A549 treated with CpdA at 1 μM for 4 hours (cell line): ENCODE measurements at places on chromosomes 1 and 21. TPM values are rescaled to one million over a fixed set of nuclear protein-coding genes. Genes with fewer than 3 reads are reported as not detected.

AMY2A gene
- total RNA-seq = not detected in 5 replicates

CD1D gene
- 0.05 TPM in 1 of 5 replicates, not detected in the others for total RNA-seq

SLC25A34 gene
- total RNA-seq = 0.20 to 0.45 TPM (median 0.35 TPM) in 5 replicates

NDC1 gene
- 22.9 to 26.2 TPM (median 24.8 TPM) in 5 replicates for total RNA-seq

HCRTR1 gene
- 0.07 to 0.08 TPM in 2 of 5 replicates, not detected in the others for total RNA-seq

CHRNB2 gene
- 0.34 to 0.58 TPM (median 0.38 TPM) in 5 replicates for total RNA-seq

PAQR6 gene
- total RNA-seq = 2.9 to 5.1 TPM (median 3.0 TPM) in 5 replicates

CELF3 gene
- 0.08 TPM in 1 of 5 replicates, not detected in the others for total RNA-seq

TEDDM1 gene
- not detected in 5 replicates for total RNA-seq

RHCE gene
- 0.02 to 0.12 TPM in 2 of 5 replicates, not detected in the others for total RNA-seq

OR2L3 gene
- not detected in 5 replicates for total RNA-seq

APCS gene
- not detected in 5 replicates for total RNA-seq

CTH gene
- total RNA-seq = 1.3 to 1.9 TPM (median 1.7 TPM) in 5 replicates

MROH9 gene
- total RNA-seq = not detected in 5 replicates

ATP6V1G3 gene
- total RNA-seq = not detected in 5 replicates

LRP8 gene
- 37.8 to 49.7 TPM (median 46.0 TPM) in 5 replicates for total RNA-seq

COL24A1 gene
- 0.02 to 0.03 TPM in 2 of 5 replicates, not detected in the others for total RNA-seq

CNKSR1 gene
- total RNA-seq = 0.21 to 0.45 TPM (median 0.35 TPM) in 4 of 5 replicates, not detected in the other

EIF2D gene
- total RNA-seq = 32.8 to 37.8 TPM (median 36.2 TPM) in 5 replicates

OR2L2 gene
- total RNA-seq = 0.01 TPM in 1 of 5 replicates, not detected in the others

GATAD2B gene
- total RNA-seq = 7.6 to 14.9 TPM (median 8.5 TPM) in 5 replicates

CSF3R gene
- not detected in 5 replicates for total RNA-seq

DMRTA2 gene
- 0.13 to 0.29 TPM (median 0.24 TPM) in 5 replicates for total RNA-seq

SPRR2G gene
- total RNA-seq = not detected in 5 replicates

SLC1A7 gene
- 0.02 to 0.06 TPM in 2 of 5 replicates, not detected in the others for total RNA-seq

TPTE gene
- total RNA-seq = not detected in 5 replicates

LCE2B gene
- not detected in 5 replicates for total RNA-seq

TTC39A gene
- total RNA-seq = 0.79 to 1.9 TPM (median 1.5 TPM) in 5 replicates

ADAMTS5 gene
- total RNA-seq = not detected in 5 replicates

RGS16 gene
- 0.15 to 0.31 TPM (median 0.19 TPM) in 5 replicates for total RNA-seq

SLC45A1 gene
- 2.1 to 3.5 TPM (median 2.5 TPM) in 5 replicates for total RNA-seq

SAMSN1 gene
- total RNA-seq = not detected in 5 replicates

RNASEL gene
- 1.6 to 2.7 TPM (median 2.6 TPM) in 5 replicates for total RNA-seq

CR1L gene
- total RNA-seq = 0.71 TPM in 1 of 5 replicates, not detected in the others

TRPM2 gene
- 6.7 to 10.2 TPM (median 8.8 TPM) in 5 replicates for total RNA-seq

TRIM67 gene
- 0.16 to 0.28 TPM (median 0.21 TPM) in 5 replicates for total RNA-seq

S100A12 gene
- total RNA-seq = not detected in 5 replicates

SPRR1B gene
- not detected in 5 replicates for total RNA-seq

USH2A gene
- not detected in 5 replicates for total RNA-seq

HAO2 gene
- total RNA-seq = not detected in 5 replicates

PALMD gene
- 0.38 to 0.71 TPM (median 0.49 TPM) in 5 replicates for total RNA-seq

KRTAP11-1 gene
- total RNA-seq = not detected in 5 replicates

DNASE2B gene
- total RNA-seq = not detected in 5 replicates

SPRR2D gene
- total RNA-seq = not detected in 5 replicates

CD164L2 gene
- not detected in 5 replicates for total RNA-seq

HEYL gene
- 2.3 to 3.3 TPM (median 3.0 TPM) in 5 replicates for total RNA-seq

AMY1C gene
- total RNA-seq = not detected in 5 replicates

FOXE3 gene
- 0.06 TPM in 1 of 5 replicates, not detected in the others for total RNA-seq

FCRLA gene
- 0.03 TPM in 1 of 5 replicates, not detected in the others for total RNA-seq

UBE2U gene
- not detected in 5 replicates for total RNA-seq

DDAH1 gene
- 5.6 to 6.9 TPM (median 6.5 TPM) in 5 replicates for total RNA-seq

NHLH1 gene
- total RNA-seq = 0.10 to 0.78 TPM (median 0.48 TPM) in 5 replicates
